ENCODE measurements at places on chromosomes 7 and 10.

GRCh38 chr10:33103863-33104379, 145.9 kb upstream of the ITGB1 start:
- no peak for DNase-seq

DNA sequence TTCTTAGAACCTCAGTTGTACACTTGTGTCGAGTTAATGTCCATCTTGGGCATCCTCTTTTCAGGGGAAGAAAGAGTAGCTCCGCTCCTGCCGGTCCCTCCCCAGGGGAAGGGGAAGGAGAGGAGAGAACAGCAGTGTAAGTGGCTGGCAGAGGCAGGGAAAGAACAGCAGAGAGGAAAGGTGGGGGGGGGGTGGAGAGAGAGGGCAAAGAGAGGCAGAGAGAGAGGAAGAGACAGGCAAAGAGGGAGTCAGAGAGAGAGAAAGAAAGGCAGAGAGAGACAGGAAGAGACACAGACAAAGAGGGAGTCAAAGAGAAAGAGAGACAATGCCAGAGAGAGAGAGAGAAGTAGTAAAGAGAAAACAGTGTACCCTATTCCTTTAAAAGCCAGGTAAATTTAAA, 53.9 kb downstream of the MRPS24 start:
- DNase-seq, result no peak

DNA sequence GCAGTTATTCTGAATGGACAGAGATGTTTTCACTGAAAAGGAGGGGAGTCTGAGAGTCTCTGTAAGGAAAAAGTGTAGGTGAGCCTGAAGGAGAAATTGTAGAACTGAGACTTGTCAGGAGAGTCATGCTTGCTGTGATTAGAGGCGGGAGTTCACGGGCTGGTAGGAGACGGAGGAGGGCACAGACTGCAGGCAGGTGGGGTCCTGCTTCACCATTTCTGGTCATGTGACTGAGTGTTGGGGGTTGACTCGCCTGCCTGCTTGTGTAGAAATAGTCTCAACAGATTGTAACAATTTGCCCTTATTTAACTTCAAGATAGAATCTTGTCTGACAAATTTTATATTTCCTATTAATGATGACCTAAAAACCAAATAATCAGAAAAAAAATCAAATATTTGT, 70.3 kb downstream of the OGDH start:
- DNase-seq, result no peak

GRCh38 chr7:134298902-134299683, 17.6 kb downstream of the SLC35B4 start:
- no peak for DNase-seq

GRCh38 chr10:102645741-102646609, 1.7 kb downstream of the TRIM8 start:
- DNase-seq, result peak; percentile 85

DNA sequence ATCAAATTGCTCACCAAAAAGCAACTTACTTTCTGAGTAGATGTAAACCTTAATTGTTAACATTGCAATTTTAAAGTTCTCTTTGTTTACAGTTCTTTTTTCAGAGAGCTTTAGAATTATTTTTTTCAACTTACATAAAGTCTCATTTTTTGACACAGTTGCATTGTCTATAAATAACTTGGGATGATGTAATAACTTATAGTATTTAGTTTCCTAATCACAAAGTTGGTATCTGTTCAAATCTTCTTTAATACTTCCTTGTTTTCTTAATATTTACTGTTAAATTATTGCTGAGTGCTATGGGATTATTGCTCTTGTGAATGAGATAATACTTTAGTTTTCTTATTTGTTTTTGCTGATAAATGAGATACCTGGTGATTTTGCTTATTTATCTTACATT, 18.9 kb upstream of the SUV39H2 start:
- no peak for DNase-seq

Measured in activated CD4-positive, alpha-beta T cell treated with anti-CD3 and anti-CD28 coated beads for 36 hours (primary cell).